ENCODE measurements at places on chromosomes 1 and 21.

DNA sequence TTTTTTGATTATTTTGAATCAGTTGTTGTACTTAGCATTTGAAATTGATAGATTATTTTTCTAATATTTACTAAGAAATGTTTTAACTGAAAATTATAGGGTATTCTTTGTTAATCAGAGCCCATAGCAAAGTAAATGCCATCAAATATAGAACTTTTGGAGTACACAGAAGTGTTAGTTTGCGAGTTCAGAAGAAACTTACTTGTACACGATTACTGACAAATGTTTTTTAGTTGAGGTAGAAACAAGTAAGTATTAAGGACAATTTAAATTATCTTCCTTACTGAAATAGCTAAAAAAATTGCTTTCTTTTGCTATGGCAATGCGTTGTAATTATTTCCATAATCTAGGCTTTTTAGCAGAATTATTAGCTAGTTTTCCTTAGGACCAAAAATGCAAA, 692.2 kb downstream of the USP25 start:
- DNase-seq = no peak

GRCh38 chr1:246798606-246799496, 74.6 kb downstream of the SCCPDH start:
- no peak for DNase-seq

DNA sequence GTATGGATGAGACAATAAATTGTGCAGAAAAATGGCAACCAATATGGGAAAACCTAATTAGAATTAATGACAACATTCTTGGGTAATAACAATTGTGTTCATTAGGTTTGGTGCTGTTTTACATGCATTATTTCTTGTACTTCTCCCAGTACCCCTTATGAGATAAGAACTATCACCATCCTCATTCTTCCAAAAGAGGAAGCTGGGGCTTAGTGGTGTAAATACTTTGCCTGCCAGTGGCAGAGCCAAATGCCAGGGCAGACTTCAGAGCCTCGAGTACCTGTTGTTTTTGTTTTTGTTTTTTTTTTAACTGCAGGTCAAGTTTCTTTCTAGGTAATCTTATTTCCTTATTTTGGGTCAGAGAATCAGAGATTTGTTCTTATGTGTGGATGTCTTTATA, 206.4 kb downstream of the RHOU start:
- no peak for DNase-seq

GRCh38 chr1:75274920-75275506, 140.8 kb downstream of the LHX8 start:
- DNase-seq = no peak

DNA sequence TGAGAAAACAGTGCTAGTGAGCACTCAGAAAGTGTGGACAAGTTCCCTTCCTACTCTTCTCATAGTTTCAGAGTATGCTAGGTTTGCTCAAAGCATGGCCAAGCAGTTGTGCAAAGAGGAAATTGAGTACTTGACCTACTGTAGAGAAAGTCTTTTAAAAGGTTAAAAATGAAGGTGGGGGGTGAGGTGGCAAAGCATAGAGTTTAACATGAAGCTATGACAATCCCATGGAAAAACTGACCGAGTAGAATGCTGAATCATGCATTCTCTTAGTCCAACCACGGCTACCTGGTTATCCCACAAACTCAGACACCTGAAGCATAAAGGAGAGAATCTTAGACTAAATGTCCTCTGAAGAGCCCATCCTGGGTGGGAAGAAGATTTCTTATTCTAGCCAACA, 79.9 kb downstream of the PTPN14 start:
- DNase-seq = no peak

DNA sequence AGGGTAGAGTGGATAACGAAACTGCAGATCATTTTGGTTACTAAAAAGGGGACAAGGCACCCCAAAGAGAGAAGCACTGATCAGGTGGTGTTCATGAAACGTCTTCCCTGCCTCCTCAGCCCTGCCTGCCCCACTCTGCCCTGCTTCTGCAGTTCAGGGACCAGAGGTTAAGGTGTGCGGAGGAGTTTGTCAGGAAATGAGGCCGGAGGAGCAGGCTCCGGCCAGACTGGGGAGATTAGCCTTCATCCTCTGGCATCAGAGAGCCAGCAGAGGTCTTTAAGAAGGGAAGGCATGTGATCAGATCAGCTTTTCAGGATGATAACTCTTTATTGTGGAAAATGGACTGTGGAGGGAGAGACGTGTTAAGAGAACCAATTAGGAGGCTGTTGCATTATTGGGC, 291.9 kb upstream of the NR5A2 start:
- DNase-seq = no peak

DNA sequence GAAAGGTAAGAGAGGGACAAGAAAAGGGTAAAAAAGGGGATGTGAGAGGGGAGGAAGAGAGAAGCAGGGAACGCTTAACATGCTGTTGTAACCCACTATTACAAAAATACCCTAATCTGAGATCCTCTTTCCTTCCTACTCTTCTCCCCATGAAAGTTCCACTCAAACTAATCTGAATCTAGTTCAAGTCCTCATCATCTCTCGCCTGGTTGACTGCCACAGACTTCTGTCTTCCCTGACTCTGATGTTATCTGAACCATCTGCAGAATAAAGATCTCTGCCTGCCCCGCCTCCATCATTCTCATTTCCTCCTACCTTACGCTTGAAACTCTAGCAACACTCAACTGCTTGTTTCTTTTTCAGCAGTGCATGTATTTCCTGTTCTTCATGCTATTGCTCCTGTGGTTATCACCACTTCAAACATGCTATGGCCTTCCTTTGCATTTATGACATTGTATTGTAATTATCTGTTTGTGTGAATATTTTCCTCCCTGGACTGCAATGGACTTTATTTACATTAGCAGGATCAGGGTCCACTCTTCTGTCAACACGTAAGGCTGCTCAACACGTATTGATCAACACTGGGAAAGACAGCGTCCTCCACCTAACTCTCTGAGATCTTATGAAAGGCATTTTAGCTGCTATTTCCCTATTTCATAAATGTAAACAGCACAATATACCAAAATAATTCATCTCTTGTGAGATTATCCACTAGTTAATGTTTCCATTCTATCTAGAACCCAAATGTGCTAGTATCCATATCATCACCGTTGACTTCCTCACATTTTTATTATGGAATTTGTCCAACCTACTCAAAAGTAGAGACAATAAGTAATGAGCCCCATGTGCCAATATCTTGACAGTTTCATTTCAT, 215.5 kb upstream of the USP25 start:
- DNase-seq = peak; percentile 79

GRCh38 chr1:30962609-30963508, 54.3 kb upstream of the SDC3 start:
- no peak for DNase-seq

GRCh38 chr1:232669981-232670747, 40.2 kb upstream of the SIPA1L2 start:
- DNase-seq = no peak

- no peak for DNase-seq
These were observed 30.7 kb downstream of the CDCA8 start for GRCh38 chr1:37723072-37723389.

DNA sequence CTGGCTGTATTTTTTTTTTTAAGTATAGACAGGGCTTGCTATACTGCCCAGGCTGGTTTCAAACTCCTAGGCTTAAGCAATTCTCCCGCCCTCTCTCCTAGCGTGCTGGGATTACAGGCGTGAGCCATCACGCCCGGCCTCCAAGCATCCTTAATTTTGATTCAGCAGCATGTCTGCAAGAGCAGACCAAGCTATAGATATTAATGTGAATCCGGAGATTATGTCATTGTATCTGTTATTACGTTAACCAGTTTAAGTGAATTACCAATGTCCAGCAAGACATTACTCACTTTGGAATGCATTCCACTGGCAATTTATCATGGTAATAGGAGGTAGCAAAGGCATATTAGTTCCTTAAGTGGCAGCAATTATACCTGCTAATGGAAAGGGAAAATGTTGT, 179.7 kb downstream of the CHRM3 start:
- DNase-seq = no peak

GRCh38 chr1:25679171-25679570, 62.6 kb downstream of the MAN1C1 start:
- DNase-seq = no peak

DNA sequence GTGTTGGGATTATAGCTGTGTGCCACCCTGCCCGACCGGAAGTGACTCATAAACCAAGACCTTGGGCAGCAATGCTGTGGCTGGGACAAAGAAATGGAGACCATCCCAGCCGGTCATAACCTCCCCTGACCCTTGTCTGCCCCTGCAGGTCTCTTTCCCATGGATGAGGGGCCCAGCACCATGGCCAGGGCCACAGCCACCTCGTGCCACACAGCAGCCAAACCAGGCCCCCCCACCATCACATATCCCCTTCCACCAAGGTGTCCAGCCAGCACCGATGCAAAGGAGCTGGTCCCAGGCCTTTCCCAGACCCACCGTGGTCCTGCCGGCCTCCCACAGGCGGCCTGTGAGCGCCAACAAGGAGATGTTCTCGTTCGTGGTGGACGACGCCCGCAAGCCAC, 42.2 kb downstream of the FHAD1 start:
- DNase-seq = no peak

DNA sequence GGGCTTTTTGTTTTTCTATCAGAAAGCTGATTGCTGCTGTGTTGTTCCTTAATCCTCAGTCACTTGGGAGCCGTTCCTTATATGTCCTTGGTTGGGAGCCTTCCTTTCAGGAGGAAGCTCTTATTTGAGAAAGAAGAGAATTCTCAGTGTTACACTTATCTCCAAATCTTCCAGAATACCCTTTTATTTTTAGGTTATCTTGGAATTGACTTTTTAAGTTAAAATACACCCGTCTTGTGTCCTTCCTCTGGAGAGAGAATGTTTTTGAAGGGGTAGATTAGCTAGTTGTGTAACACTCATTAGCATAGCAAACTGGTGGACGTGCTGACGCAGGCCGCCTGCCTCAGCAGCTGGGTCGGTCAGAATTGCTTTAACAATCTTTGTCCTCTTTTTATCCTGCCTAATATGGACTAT, 42.1 kb downstream of the LRRC8B start:
- no peak for DNase-seq

GRCh38 chr1:79792219-79792930, 785.8 kb upstream of the ADGRL4 start:
- no peak for DNase-seq

All from CD4-positive, alpha-beta T cell treated with Interleukin-6 at 100 ng/mL for 8 hours (primary cell).